ENCODE measurements at places on chromosomes 12 and 14.

DNA sequence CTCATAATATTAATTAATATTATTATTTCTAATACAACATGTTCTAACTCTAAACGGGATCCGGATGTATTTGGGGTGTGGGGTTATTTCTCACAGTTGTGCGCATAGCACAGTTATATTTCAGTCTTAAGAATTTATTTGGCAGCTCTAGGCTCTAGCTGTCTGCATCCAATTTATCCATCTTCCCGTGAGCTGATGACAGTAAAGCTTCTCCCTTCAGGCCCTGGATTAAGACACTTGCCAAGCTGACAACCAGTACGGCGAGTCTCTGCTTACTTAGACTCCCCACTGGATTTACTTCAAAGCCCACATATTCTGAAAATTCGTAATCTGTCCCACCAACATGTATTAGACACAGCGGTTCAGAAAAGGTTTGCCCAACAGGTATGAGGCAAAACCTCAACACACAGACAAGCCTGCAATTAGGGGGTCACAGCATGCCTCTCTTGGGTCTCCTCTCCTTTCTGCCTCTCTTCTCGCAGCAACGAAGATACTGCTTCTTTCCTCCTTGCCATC is 232.9 kb upstream of the TMTC1 start:
- no peak for DNase-seq

- DNase-seq, result no peak
These were observed 80.1 kb downstream of the ANO2 start for GRCh38 chr12:5864972-5865371.

- peak; percentile 21 for DNase-seq
These were observed 4.3 kb upstream of the MMP19 start for GRCh38 chr12:55847033-55847432.

GRCh38 chr12:19220852-19221466 is 91.4 kb downstream of the PLEKHA5 start:
- DNase-seq, result no peak

DNA sequence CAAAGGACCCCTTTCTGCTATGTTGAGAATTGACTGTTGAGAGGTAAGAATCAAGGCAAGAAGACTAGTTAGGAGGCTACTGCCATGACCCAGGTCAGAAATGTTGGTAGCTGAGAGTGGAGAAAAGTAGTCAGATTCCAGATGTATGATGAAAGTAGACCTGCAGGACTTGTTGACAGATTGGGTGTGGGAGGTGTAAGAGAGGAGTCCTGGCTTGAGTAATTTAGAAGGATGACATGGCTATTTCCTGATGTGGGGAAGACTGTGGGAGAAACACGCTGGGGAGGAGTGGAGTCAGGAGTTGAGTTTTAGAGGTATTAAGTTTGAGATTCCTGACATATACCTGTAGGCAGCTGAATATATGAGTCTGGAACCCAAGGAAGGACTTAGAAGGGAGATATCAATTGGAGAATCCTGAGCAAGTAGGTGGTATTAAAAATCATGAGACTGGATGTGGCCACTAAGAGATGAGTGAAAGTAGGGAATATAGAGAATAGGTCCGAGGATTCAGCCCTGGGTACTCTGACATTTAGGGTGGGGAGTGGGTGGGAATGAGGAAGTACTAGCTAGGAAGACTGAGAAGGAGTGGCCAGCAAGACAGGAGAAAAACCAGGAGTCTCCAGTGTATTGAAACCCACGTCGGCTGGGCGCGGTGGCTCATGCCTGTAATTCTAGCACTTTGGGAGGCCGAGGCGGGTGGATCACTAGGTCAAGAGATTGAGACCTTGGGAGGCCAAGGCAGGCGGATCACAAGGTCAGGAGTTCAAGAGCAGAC is 12.6 kb upstream of the DDX47 start:
- DNase-seq, result no peak

Data from activated CD4-positive, alpha-beta T cell treated with anti-CD3 and anti-CD28 coated beads, Interleukin-2, Interleukin-6, amounts not matched to agents 100 ng/mL and 50 ng/mL, durations not matched to agents 16 hours and 8 hours (primary cell).